ENCODE measurements at places on chromosomes 4 and X.

DNA sequence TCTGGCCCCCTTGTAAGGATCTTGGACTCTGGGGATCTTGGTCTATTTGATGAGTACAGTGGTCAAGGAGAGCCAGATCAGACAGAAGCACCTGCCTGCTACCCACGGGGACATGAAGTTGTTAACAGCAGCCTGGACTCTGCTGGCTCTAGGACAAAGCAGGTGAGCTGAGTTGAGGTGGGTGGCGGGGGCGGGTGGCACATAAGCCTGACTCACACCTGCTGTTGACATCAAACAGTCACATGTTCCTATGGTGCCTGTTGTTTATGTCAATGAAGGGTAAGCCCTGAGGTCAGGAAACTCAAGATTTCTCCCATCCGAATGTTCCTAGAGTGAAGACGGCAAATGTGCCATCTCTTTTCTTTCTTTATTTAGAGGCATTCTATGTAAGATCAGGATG, 50.1 kb upstream of the CLNK start:
- DNase-seq: no peak

DNA sequence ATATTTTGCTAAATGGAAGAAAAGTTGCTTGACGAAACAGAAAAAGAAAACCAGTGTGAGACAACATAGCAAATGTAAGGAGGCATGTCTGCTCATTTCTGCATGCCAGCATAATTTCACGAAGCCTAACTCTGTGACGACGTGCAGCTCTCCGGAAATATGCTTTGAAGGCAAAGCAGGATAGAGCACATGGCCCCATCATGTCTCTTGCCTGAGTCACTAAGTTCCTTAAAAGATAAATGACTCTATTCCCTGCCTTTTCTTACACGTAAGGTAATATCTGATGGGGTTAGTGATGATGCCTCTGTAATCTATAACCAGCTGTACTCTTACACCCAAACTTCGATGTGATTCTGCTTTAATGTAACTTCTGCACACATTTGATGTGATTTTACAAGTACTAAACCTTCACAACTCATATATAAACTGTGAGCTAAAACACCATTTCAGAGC, 64.5 kb downstream of the ANXA3 start:
- DNase-seq: no peak

DNA sequence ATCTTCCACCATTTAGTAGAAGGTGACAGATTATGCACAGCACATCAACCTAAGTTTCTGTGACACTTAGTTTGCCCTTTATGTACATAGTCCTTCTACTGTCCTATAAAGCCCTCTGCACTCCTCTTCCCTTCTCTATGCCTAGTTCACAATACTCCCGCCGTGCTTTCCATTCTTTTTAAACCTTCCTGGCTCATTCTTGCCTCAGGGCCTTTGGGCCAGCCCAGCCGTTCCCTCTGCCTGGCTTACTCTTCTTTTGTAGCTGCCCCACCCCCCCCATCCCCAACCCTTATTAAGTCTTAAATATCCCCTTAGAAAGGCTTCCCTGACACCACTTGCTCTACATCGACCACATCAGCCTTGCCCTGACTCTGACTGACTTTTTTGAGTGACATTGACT, 33.0 kb downstream of the SGMS2 start:
- no peak for DNase-seq

DNA sequence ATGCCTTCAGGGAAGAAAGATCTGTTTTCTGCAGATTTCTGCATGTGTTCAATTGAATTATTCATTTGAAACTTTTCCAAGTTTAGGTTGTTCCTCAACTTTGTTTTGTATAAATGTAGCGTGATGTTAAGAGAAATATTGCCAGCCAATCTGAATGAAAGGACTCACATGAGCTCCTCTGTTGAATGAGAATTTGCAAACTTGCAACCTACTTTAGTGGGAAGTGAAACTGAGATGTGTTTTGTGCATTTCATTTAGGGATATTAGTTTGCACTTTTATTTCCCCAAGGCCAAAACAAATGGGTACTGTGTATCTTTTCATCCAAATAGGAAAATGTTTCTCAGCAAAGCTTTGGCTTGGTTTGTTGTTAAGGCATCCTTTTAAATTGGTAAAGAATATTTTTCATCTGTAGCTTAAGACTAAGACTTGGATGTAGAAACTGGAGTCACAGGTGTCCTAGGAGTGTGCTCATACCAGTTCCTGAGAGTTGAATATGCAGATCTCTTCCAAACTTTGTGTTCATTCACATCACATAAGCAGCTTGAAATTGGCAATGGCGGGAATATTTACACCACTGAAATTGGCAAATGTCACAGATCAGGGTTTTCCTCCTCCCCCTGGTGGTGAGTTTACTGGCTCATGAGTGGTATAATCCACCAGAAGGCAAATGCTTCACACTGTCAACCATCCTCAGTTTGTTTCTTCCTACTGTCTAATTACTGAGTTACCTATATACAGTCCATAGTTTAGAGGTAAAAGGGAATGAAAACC, 193.6 kb upstream of the BANK1 start:
- DNase-seq: no peak

DNA sequence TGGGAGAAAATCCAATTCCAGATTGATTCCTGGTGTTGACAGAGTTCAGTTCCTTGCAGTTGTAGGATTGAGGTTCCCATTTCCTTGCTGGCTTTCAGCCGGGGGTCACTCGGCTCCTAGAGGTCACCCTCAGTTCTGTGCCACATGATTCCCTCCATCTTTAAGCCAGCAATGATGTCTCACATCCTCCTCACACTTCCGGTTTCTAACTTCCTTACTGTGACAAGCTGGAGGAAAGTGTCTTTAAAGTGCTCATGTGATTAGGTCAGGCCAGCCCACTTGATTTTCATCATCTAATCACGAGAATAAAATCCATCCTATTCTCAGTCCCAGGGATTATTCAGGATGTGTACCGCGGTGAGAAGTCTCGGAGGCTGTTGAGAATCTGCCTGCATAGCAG, 19.4 kb upstream of the SMIM31 start:
- no peak for DNase-seq

DNA sequence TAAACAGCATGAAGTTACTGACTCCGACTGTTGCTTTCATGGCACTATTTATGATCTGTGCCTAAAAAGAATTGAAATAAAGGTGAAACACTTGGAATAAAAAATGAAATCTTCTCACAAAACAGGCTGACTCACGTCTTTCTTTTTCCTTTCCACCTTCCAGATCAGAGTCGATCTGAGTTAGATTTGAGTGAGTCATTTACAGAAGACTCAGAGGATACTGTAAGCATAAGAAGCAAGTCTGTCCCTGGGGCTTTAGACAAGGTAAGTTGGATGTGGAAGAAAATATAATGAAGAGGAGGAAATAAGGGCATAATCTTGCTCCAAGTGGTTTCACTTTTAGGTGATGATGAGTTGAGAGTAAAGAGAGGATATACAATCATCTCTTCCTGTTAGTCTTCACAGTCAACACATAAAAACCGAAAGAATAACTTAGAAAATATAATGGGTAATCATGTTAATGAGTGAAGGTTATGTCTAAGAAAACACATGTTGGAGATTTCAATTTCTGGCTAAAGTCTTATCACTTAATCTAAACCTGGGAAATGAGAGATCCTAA, 89.7 kb downstream of the SYTL5 start:
- no peak for DNase-seq

- DNase-seq: no peak
Measured at GRCh38 chr4:100288811-100289529, 98.7 kb upstream of the DDIT4L start.

DNA sequence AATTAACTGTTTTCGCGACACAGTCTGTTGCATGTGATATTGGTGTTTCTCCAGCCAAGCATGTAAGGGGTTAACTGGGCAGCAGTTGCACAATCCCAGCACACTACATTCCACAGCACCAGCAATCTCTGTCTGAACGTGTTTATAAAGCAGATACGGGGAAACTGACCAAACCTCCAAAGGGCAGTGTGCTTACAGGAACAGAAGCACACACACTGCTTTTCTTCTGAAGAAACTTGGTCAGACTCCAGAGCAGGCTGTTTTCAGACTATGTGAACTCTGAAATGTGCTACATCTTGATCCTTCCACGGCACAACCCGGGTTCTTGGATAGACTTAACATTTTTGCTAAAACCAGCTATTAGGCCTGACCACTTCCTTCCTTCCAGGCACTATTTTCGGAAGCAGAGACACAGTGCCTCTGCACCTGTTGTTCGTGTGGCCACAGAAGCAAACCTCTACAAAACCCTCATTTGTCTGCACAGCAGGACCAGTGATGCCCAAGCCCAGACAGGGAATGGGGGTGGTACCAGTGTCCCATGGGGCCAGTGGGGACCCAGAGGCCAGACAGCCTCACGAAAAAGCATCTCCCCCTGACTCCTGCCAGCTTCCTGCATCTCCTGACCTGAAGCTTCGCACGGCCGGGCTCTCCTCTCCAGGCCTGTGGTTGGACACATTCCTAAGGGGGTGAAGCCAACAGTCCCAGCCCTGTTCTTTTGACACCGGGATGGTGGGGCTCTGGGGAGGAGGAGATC, 90.1 kb downstream of the IRF2 start:
- DNase-seq: peak; percentile 61

DNA sequence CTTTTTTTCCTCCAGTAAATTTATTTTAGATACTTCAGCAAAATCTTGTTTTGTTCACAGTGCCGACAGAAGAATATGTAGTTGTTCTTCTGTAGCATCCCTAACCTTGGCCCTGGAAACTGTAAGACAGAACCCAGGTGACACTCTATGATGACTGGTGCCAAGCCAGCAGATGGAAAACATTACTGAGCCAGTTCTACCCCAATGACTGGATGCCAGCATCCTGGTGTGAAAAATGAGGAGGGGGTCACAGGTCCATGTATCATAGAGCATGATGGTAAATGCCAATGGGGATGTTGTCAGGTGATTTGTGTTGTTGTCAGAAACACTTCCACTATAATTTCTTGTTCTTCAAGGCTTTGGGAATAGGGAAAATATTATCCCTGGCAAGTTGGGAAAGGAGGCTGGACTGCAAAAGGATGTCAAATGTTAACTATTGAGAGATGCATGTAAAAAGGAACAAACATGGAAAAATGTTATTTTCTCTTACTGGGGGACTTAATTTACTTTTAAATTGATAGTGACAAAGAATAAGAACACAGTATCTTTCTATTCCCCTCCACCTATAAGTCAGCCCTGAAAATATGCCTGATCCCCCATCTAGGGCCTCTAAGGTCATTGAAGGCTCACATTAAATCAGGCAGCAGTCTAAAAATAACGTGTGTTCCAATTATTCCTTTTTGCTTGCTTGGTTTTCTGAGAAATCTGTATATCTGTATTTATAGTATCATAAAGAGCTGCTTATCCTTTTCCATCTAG, 159.8 kb downstream of the RASL11B start:
- DNase-seq: no peak

GRCh38 chrX:24676403-24677024, 17.2 kb upstream of the POLA1 start:
- DNase-seq: no peak

DNA sequence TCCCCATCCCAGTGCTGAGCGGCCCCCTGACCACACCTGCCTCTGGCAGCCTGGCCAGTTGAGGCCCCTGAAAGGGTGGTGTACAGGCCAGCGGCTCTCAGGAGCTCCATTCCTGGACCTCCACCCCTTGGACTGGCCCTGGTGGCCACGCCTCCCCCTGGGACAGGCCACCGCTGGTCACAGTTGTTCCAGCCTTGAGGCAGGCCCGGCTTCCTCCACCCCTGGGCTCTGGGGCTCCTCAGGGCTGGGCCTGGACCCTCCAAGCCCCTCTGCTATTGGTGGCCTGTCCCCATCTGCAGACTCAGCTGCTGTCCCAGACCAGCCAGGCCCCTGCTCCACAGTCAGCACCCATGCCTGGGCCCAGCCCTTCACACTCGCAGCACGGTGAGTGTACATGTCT, 93.2 kb upstream of the NKX1-1 start:
- DNase-seq: no peak

- DNase-seq: no peak
Measured at GRCh38 chr4:188032170-188032569, 36.6 kb downstream of the ZFP42 start.

GRCh38 chr4:55921093-55921492, 27.7 kb upstream of the CEP135 start:
- DNase-seq: no peak

DNA sequence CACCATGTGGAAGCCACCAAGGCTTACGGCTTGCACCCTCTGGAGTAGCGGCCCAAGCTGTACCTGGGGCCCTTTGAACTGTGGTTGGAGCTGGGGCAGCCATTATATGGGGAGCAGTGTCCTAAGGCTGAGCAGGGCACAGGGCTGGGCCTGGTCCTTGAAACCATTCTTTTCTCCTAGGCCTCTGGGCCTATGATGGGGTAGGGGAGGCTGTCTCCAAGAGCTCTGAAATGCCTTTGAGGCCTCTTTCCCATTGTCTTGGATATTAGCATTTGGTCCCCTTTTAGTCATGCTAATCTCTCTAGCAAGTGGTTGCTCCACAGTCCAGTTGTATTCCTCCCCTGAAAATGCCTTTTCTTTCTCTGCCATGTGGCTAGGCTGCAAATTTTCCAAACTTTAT, 96.4 kb upstream of the ARX start:
- DNase-seq: no peak

DNA sequence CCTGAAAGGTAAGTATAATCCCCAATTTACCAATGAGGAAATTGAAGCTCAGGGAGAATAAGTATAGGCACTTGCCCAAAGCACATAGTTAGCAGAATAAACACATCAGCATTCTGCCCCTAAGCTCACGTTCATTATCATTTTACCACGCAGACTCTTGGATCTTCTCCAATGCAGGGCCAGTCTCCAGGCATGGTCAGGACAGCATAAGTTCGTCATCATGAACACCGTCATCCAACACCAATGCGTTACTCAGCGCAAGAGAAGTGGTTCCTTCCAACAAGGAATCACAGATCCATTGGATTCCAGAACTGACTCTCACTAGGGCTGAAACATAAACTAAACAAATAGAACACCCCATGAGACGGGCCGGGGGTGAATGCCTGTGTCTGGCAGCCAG, 86.5 kb upstream of the GPM6B start:
- DNase-seq: no peak

DNA sequence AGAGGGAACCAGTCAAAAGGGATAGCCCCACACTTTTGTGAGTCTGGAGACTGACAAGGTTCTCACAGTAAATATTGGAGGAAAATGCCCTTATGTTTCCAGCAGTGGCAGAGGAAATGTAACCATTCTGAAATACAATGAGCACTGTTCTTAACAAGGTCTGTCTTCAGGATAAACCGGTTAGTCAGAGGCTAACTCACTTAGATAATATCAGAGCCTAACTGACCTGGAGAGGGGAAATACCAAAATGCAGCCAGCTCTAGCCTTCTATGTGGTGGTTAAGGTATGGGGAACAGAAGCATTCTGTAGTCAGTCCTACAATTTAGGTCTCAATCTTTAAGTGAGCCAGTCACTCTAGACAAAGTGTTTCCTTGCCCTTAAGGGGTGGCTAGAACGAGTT, 70.8 kb downstream of the TBCK start:
- no peak for DNase-seq
